SK-N-SH (cell line): ENCODE measurements at places on chromosomes 5 and 9. TPM values are rescaled to one million over a fixed set of nuclear protein-coding genes. Genes with fewer than 3 reads are reported as not detected.
A peak's percentile ranks its signal among the peaks of the same experiment; 100 is the strongest.

GRCh38 chr5:147830035-147830434, 1.4 kb downstream of the SPINK1 start:
- H3K4me3 ChIP-seq = no peak overlapping the region
- no peak for DNase-seq
- no peaks in the 10 kb centered on the region for H3K4me1 ChIP-seq

GRCh38 chr9:123860603-123861002, 69.3 kb downstream of the DENND1A start:
- H3K4me1 ChIP-seq = peaks cover 4% of the 10 kb centered on the region
- DNase-seq = no peak
- H3K36me3 ChIP-seq = no peaks in the 10 kb centered on the region
- no peak overlapping the region for H3K27ac ChIP-seq
- H3K27me3 ChIP-seq = no peaks in the 10 kb centered on the region
- no peak overlapping the region for H3K4me3 ChIP-seq

- H3K27me3 ChIP-seq = no peaks in the 10 kb centered on the region
- H3K4me1 ChIP-seq = no peaks in the 10 kb centered on the region; the same call in 1 of the 2 replicates
- no peak overlapping the region for H3K4me3 ChIP-seq
Measured at GRCh38 chr5:92836855-92837755, 743.9 kb downstream of the NR2F1-AS1 start.

GRCh38 chr9:85041466-85042137, 372.1 kb downstream of the NTRK2 start:
- H3K4me1 ChIP-seq = no peaks in the 10 kb centered on the region
- H3K4me3 ChIP-seq = no peak overlapping the region
- H3K27me3 ChIP-seq = no peaks in the 10 kb centered on the region

Gene IPPK
- 16.5 and 20.2 TPM in 2 replicates for polyA plus RNA-seq

Gene SPINK4
- not detected in 2 replicates for polyA plus RNA-seq

- no peak overlapping the region for H3K4me3 ChIP-seq
- peak; percentile 38 for DNase-seq
- H3K27me3 ChIP-seq = no peaks in the 10 kb centered on the region
- H3K27ac ChIP-seq = no peak overlapping the region
- no peaks in the 10 kb centered on the region for H3K4me1 ChIP-seq
Measured at GRCh38 chr9:111914749-111915424, 18.3 kb downstream of the UGCG start.

- no peak overlapping the region for H3K4me3 ChIP-seq
- DNase-seq = no peak
- no peaks in the 10 kb centered on the region for H3K27me3 ChIP-seq
- no peaks in the 10 kb centered on the region for H3K36me3 ChIP-seq
- no peaks in the 10 kb centered on the region for H3K4me1 ChIP-seq
Measured at GRCh38 chr5:166251786-166252185, 2039.7 kb upstream of the WWC1 start.

DNA sequence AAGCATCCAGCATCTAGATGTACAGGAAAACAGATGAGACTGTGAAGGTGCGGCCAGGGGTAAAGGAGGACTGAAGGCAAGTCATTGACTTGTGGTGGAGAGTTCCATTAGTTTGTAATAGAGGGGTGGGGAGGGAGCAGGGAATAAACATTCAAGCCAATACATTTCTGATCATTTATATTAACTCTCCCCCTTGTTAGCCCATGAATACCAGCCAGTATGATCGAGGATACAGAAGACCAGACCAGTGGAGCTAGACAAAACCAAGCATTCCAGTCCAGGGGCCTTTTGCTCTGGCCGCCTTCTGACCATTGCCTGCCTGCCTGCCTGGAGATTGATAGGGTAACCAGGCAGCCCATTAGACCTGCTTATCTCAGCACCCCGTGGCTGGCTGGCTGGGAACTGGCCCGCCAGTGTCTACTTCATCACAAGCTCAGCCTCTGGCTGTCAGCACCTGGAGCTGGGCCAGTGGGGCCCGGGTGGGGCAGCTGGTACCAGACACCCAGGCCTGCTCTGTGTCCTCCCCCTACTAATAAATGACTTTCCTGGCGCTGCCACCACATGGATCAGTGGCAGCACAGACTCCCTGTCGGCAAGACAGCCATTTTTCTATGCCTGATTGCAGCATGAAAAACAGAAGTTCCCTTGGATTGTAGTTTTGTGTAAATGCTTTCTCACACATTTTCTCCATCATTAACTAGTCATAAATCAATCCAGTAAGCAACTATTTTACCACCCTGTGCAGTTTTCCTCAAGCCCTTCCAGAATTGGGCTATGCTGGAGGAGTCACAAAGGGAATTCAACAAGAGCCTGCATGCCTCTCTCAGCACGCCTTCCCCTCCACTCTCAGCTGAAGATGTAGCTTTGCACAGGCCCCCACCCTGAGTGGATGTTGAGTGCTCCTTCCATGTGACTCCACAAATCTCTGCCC, 181.3 kb downstream of the SNCAIP start:
- H3K4me1 ChIP-seq = no peaks in the 10 kb centered on the region
- DNase-seq = peak; percentile 83
- H3K27me3 ChIP-seq = no peaks in the 10 kb centered on the region
- H3K27ac ChIP-seq = peak overlapping the region; percentile 98
- H3K36me3 ChIP-seq = no peaks in the 10 kb centered on the region

- no peaks in the 10 kb centered on the region for H3K27me3 ChIP-seq
- H3K27ac ChIP-seq = peak overlapping the region; percentile 93
- H3K4me3 ChIP-seq = peak overlapping the region; percentile 93
Measured at GRCh38 chr5:176447591-176447977, 601 bp upstream of the FAF2 start.

Gene PCDHB14
- polyA plus RNA-seq = 9.7 and 10.6 TPM in 2 replicates

GRCh38 chr5:67875601-67876000, 340.0 kb upstream of the PIK3R1 start:
- H3K36me3 ChIP-seq = no peaks in the 10 kb centered on the region
- no peak for DNase-seq
- no peak overlapping the region for H3K4me3 ChIP-seq
- H3K27ac ChIP-seq = no peak overlapping the region
- no peaks in the 10 kb centered on the region; the same call in 1 of the 2 replicates for H3K4me1 ChIP-seq

- no peak overlapping the region for H3K4me3 ChIP-seq
- no peaks in the 10 kb centered on the region for H3K36me3 ChIP-seq
- no peak for DNase-seq
- no peaks in the 10 kb centered on the region for H3K27me3 ChIP-seq
- peaks cover 2% of the 10 kb centered on the region; the same call in 1 of the 2 replicates for H3K4me1 ChIP-seq
Measured at GRCh38 chr5:15008476-15008875, 136.9 kb upstream of the ANKH start.

GRCh38 chr9:903886-904285, 62.4 kb downstream of the DMRT1 start:
- no peak overlapping the region for H3K4me3 ChIP-seq
- no peaks in the 10 kb centered on the region for H3K36me3 ChIP-seq
- no peak overlapping the region for H3K27ac ChIP-seq

DNA sequence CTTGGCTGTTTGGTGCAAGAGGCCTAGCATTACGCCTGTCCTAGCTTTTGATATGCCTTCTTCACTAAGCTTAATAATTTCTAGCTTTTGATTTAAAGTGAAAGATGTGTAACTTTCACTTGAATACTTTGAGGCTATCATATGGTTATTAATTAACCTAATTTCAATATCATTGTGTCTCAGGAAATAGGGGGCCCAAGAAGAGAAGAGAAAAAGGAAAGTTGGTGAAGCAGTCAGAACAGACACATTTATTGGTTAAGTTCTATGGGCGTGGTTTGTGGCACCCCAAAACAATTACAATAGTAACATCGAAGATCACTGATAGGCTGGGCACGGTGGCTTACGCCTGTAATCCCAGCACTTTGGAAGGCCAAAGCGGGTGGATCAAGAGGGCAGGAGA, 40.9 kb upstream of the F2RL2 start:
- DNase-seq = no peak
- H3K4me1 ChIP-seq = no peaks in the 10 kb centered on the region; the same call in none of the 2 replicates
- no peaks in the 10 kb centered on the region for H3K36me3 ChIP-seq
- no peaks in the 10 kb centered on the region for H3K27me3 ChIP-seq
- no peak overlapping the region for H3K4me3 ChIP-seq
- no peak overlapping the region for H3K27ac ChIP-seq

DNA sequence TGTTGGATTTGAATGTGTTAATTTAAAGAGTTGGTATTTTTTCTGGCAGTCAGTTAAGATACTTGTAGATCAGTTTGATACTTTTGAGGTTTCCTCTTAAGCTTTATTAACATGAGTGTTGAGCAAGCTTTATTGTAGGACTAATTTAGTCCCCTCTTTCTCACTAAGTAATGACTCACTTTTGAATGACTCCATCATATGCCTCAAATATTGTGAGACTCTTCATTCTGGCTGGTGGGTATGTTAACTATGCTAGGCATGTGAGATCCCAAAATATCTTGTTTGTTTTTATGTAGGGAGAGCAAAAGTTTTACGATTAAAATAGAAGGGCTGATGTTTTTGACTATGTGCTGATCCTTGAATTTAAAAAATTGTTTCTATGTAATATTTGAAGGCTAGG, 355.7 kb downstream of the IZUMO3 start:
- H3K4me1 ChIP-seq = no peaks in the 10 kb centered on the region
- no peak overlapping the region for H3K27ac ChIP-seq
- DNase-seq = no peak
- H3K27me3 ChIP-seq = no peaks in the 10 kb centered on the region
- no peaks in the 10 kb centered on the region for H3K36me3 ChIP-seq

DNA sequence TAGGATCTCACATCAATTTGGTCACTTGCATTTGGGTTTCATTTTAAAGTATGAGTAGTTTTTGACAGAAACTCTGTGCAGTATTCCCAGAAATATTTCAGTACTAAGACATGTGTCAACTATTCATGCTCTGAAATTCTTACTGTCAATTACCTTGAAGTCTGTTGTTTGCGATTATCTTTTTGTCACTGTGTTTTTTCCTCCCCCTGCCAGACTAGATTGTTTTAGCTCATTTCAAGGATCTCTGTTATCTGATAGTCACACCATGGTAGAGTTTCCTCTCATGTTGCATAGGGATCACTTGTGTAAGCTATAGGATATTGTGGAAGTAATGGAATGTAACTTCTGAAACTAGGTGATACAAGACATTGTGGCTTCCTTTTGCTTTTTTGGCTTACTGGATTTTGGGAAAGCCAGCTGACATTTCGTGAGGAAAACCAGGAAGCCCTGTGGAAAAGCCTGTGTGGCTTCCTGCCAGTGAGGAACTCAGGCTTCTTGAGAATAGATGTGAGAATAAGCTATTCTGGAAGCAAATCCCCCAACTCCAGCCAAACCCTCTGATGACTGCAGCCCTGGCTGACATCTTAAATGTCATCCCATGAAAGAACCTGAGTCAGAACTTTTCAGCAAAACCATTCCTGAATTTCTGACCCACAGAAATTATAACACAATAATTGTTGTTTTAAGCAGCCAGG, 122.2 kb downstream of the FGF10 start:
- H3K27me3 ChIP-seq = no peaks in the 10 kb centered on the region
- H3K27ac ChIP-seq = no peak overlapping the region
- H3K36me3 ChIP-seq = no peaks in the 10 kb centered on the region
- no peaks in the 10 kb centered on the region for H3K4me1 ChIP-seq

GRCh38 chr9:108536836-108537601, 318.8 kb downstream of the ACTL7B start:
- no peaks in the 10 kb centered on the region for H3K27me3 ChIP-seq
- no peaks in the 10 kb centered on the region for H3K4me1 ChIP-seq
- H3K27ac ChIP-seq = no peak overlapping the region
- H3K36me3 ChIP-seq = no peaks in the 10 kb centered on the region

Gene DYNC2I2
- polyA plus RNA-seq = 57.2 and 73.7 TPM in 2 replicates

DNA sequence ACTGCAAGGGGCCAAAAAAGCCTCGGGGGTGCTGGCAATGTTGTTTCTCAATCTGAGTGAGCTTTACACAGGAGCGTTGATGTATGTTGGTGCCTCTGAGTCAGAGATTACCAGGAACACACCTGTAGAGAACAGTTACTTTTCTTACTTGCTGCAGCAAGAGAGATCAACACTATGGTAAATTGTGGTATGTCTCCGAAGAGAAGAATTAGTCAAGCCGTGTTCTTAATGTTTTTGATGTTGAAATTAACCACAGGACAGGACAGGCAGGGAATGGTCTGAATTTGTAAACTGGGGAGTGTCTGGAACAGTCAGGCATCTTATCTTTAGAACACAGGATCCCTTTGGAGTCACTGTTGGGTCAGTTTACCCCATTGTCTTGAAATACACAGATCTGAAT, 285.7 kb downstream of the DNAH5 start:
- peaks cover 8% of the 10 kb centered on the region; the same call in 1 of the 2 replicates for H3K27me3 ChIP-seq
- H3K36me3 ChIP-seq = no peaks in the 10 kb centered on the region
- H3K4me3 ChIP-seq = no peak overlapping the region
- H3K4me1 ChIP-seq = no peaks in the 10 kb centered on the region
- H3K27ac ChIP-seq = no peak overlapping the region
- DNase-seq = no peak

GRCh38 chr9:127588740-127589506, 23.2 kb upstream of the STXBP1 start:
- H3K4me1 ChIP-seq = no peaks in the 10 kb centered on the region
- no peak overlapping the region for H3K4me3 ChIP-seq
- no peak overlapping the region for H3K27ac ChIP-seq
- no peaks in the 10 kb centered on the region for H3K27me3 ChIP-seq

- H3K36me3 ChIP-seq = no peaks in the 10 kb centered on the region
- DNase-seq = no peak
- no peak overlapping the region for H3K27ac ChIP-seq
- no peak overlapping the region for H3K4me3 ChIP-seq
Measured at GRCh38 chr5:56078278-56079156, 83.8 kb upstream of the IL6ST start.

Gene SKP1
- 407 and 428 TPM in 2 replicates for polyA plus RNA-seq

Gene SH3TC2
- polyA plus RNA-seq = 1.1 and 1.7 TPM in 2 replicates

Gene GRM6
- polyA plus RNA-seq = not detected in 2 replicates

DNA sequence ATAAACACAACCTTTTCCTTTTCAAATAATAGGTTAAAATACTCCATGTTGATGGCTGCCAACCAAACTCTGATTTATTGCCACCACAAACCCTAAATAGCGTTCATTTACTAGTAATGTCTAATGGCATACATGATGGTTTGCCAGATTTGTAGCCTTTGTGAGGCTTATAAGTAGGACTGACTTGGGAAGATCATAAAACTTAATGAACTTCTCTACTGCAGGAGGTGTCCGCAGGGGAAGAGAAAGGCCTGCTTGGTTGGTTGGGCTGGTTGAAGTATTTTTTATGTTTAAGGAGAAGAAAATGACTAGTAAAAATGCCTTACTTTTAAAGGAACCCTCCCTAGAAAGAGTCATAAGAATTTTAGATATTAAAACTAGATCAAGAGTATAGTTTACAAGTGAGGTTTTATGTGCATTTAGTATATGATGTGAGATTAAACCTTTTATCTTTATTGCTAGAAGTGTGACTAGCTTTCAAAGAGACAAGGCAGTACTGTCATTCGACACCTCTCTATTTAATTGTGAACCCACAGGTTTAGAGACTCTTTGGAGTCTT, 5.0 kb downstream of the PBX3 start:
- no peaks in the 10 kb centered on the region for H3K27me3 ChIP-seq
- H3K36me3 ChIP-seq = peaks cover 76% of the 10 kb centered on the region
- DNase-seq = no peak
- peak overlapping the region; percentile 91; the same call in 1 of the 2 replicates for H3K27ac ChIP-seq
- H3K4me1 ChIP-seq = peaks cover 11% of the 10 kb centered on the region; the same call in 1 of the 2 replicates

Gene PAPPA
- 44.5 and 45.1 TPM in 2 replicates for polyA plus RNA-seq

Gene IFNK
- not detected in 2 replicates for polyA plus RNA-seq
